ENCODE measurements at places on chromosomes 5 and 9.

GRCh38 chr5:128132499-128132898 is 48.9 kb downstream of the SLC12A2 start:
- DNase-seq, result no peak

DNA sequence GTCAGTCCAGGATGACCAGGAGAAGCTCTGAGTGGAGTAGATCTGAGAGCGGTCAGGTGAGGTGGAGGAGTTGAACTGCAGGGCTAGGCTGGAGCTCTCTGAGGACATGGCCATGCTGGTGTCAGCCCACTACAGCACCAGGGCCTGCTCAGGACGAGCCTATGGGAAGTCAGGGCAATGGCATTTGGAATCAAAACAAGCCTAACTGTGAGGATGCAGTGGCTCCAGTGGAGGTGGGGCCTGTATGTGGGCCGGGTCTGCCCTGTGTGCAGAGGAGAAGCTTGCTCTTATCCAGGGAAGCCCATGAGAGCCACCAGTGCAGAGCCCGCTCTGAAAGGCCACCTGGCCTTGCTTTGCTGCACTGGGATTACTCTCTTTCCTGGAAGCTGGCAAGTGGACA is 11.1 kb downstream of the CXCL14 start:
- no peak for DNase-seq

DNA sequence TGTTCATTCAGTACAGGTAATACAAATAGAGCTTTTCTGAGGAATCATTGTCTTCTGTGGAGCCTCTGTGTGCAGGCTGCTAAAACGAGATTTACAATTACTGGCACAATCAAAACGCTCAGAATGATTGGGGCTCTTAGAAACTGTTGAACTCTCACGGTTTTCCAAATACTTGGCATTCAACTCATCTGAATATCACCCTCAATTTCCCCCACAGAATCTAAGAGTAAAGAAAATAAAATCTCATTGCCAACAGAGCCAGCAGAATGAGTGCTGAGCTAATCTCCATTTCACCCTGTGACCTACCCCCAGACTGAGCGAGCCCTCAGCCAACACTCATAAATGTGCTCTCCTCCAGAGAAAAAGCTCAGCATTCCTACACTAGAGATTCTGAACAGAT is 35.3 kb upstream of the TMED7 start:
- DNase-seq, result no peak

DNA sequence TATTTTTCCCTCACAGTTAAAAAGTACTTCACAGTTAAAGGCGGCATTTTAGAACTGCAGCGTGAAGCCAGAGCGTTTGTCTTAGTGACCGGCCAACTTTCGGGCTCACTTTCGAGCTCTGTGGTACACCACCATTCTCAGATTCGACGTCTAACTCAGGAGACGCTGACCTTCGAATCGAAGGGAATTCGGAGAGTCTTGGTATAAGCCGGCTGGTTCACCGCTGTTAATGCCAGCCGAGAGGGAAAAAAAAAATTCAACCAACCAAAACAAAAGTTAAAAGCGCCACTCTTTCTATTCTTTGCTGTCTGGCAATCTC is 544 bp upstream of the SNX24 start:
- DNase-seq, result no peak

- DNase-seq, result no peak
Observed at GRCh38 chr5:175714479-175715085, 56.7 kb downstream of the HRH2 start.

- no peak for DNase-seq
Observed at GRCh38 chr9:90868555-90868954, 66.9 kb downstream of the SYK start.

- no peak for DNase-seq
Observed at GRCh38 chr9:69090946-69091345, 55.4 kb downstream of the FXN start.

DNA sequence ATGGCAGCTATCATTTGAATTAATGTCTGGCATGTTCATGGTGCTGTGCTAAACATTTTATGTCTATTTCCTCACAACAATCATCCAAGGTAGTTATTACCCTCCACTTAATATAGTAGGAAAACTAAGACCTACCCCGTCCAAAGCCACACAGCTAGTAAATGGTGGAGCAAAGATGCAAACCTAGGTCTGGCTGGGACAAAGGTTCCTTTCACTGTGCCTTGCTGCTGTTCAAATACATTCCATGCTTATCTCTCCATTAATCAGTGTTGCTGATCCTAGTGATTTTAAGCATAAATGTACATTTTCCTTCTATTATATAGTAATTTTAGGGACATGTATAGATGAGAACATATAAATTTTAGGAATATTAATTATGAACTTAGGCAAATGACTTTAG is 38.7 kb downstream of the CCDC125 start:
- DNase-seq, result no peak

- DNase-seq, result no peak
Observed at GRCh38 chr5:155661859-155662258, 648.3 kb downstream of the KIF4B start.

DNA sequence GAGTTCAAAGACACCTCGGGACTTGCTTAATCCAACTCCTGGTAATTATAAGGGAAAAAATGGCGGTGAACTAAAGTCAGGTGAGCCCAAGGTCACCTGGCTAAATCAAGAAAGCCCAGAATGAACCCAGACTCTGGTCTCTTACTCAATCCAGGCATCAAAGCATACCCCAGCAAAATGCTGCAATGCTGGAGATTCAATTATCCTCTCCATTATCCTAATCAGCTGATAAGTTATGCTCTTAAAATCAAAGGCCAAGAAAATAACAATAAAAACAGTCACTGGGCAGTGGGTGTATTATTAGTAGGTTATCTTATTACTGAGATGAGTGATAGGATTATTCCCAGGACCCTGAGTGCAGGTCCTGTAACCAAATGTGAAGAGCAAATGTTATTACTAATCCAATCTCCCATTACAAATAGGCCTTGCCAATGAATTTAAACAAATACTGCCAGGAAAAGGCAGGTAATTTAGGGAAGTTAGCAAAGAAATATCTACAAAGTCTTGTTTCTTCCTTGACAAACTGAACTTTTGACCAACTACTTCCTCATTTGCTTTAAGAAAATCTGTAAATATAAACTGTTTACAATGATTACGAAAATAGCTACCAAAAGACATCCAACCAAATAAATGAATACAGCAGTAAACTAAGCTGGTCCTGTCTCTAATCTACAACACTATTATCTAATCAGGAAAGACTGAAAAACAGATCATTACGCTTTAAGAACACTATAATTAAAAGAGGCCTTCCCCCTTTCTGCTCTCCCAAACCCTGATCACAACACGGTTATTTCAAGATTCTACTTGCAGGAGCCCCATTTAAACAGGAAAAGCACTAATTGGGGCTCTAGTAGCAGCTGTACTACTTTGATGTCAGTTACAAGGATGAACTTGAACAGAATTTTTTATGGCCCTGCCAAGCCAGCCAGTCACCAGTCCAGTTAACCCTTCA is 103.2 kb downstream of the MED27 start:
- DNase-seq, result no peak

DNA sequence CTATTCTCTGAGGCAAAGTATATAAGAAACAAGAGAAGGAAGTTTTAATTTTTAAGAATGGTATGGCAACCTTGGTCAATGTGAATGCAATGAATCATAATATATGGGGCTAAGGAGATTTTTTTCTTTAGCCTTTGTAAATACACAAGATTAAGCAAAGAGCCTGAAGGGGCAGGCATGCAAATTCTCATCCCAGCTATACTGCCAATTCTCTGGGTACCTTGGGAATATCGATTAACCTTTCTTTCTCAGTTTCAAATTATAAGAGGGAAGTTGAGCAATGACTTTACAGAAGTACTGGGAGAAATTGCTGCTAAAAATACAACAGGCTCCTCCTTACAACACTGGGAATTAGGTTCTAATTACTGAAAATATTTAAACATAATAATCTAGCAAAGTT is 97.5 kb downstream of the MRPS27 start:
- no peak for DNase-seq

- no peak for DNase-seq
Observed at GRCh38 chr5:159884917-159885620, 31.2 kb upstream of the ADRA1B start.

DNA sequence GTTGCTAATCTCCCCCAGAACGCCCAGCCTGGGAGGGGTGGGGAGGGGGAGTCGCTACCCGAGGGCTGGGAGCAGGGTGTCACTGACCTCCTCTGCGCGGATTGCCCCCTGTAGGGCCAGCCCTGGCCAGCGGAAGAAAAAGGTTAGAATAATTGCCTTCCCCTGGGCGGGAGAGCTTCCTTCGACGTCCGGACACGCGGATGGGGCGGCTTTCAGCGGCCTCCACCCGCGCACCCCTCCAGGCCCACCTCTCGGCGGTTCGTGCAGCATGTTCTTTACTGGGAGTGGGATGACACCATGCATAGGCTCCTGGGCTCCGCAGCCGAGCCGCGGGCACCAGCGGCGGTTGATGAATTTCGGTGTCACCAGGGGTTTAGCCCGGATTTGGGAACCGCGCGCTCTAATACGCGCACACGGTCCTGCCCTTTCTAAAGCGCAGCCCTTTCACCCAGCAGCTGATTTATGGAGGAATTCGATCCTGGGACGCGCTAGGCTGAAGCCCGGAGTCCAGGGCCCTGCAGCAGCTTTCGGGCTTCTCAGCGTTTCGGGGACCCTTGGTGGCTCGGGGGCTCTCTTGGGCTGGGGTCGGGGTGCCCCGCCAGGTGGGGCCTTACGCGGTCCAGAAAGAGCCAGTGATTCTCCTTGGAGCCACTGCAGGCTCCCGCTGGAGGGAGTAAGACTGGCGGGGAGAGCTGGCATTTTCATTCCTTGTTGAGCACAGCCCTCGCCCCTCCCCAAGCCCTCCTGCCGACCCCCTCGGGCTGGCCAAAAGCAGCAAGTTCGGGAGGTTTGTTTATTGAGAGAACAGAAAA is 10.1 kb downstream of the LMX1B start:
- DNase-seq, result no peak

DNA sequence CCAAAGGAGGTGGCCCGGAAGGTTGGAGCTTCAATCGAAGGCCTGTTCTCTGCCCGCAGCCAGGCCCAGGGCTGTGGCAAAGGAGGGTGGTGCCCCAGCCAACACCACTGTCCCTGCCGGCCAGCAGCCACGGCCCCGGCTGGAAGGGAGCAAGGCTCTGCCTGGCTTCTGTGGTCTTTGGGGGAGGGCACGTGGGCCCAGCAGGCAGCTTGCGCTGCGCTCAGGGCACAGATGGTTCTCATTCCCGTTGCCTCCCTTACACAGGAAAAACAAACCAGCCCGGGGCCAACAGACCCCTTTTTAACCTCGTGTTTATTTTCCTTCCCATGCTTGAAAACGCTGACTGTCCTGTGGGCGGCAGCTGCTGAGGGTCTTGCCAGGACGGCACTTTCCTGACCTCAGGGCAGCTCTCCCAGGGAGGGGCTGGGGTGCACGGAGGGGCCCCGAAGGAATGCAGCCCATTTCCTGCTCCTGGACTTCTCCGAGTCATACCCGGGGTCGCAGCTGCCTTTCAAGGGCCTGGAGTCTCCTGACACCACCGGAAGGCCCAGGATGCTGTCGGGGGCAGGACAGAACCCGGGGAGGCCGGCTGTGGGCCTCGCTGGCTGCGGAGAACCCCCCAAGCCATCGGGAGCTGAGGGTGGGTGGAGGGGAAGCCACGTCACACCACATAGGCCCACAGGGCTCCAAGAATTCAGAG is 1.1 kb upstream of the GPSM1 start:
- no peak for DNase-seq

DNA sequence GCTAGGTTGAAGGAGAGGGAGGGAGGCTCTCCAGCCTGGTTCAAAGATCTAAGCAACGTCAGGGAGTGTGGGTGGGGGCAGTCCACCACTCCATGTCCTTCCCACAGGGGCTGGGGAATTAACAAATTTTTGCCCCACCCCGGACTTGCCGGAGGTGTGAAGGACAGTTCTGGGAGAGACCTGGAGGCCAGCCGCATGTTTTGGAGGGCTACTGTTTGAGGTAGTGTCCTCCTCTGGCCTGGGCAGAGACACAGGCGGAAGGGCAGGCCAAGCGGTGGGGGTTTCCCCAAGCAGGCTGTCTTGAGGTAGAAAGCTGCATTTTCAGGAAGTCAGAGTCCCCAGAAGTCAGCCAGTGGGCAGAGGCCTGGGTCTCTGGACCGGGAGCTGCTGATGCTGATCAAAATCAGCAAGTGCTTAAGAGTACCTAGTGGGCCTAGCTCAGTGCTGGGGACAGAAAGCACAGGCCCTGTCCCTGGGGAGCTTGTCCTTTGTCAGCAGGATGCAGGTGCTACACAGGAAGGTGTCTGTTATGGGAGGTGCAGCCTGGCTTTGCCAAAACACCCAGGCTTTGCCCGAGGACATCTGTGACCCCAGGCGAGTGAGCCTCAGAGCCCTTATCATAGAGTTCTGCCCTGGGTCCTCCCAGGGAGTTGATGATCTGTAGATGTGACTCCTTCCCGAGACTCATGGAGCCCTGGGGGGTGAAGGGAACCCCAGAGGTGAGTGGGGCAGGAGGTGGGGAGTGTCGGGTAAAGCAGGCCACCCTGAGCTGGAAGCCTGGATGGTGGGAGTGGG is 18.5 kb downstream of the JADE2 start:
- no peak for DNase-seq

GRCh38 chr5:96242571-96242970 is 190.5 kb downstream of the PCSK1 start:
- DNase-seq, result no peak

DNA sequence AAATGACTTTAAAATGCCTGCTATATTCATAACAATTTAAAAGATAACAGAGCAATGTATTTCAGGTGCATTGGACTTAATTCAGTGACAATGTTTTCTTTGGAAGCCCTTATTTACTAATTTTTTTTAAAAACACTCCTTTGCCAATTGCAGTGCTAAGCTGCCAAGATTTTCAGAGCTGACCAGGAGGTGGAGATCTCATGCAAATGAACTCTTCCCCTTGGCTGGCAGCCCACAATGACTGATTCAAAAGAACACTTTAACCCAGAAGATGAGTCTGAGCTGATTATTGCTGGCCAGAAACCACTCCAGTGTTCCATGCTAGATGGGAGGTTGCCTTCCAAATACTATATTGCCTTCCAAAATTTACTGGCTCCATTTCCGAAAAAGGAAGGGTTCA is 128.3 kb upstream of the CCNH start:
- DNase-seq, result no peak

DNA sequence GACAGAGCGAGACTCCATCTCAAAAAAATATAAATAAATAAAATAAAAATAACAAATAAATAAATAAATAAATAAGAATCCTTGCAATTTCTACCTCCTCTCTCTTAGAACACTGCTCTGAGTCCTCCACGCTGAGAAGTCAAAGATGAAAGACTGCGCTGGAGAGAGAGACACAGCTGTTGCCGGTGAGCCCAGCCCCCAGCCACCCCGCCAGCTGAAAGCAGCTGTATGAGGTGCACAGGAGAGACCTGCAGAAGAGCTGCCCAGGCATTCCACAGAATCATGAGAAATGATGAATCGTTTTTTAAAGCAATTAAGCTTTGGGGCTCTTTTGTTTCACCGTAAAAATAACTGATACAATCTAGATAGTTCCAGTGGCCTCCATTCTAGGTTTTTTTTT is 16.3 kb upstream of the STRBP start:
- no peak for DNase-seq
